Mammary epithelial cell (primary cell): ENCODE measurements at places on chromosomes 7 and 10. TPM values are rescaled to one million over a fixed set of nuclear protein-coding genes. Genes with fewer than 3 reads are reported as not detected.

The ELN gene
- 0.50 TPM for total RNA-seq

GRCh38 chr7:150361402-150361801, 7.2 kb upstream of the REPIN1 start:
- no peak for DNase-seq

The NPY gene
- total RNA-seq: not detected

The NXPH1 gene
- not detected for total RNA-seq

The FAM25A gene
- not detected for total RNA-seq

GRCh38 chr10:100033766-100034418, 24.1 kb upstream of the DNMBP start:
- no peak for DNase-seq
